ENCODE measurements at places on chromosomes 1 and 21.

DNA sequence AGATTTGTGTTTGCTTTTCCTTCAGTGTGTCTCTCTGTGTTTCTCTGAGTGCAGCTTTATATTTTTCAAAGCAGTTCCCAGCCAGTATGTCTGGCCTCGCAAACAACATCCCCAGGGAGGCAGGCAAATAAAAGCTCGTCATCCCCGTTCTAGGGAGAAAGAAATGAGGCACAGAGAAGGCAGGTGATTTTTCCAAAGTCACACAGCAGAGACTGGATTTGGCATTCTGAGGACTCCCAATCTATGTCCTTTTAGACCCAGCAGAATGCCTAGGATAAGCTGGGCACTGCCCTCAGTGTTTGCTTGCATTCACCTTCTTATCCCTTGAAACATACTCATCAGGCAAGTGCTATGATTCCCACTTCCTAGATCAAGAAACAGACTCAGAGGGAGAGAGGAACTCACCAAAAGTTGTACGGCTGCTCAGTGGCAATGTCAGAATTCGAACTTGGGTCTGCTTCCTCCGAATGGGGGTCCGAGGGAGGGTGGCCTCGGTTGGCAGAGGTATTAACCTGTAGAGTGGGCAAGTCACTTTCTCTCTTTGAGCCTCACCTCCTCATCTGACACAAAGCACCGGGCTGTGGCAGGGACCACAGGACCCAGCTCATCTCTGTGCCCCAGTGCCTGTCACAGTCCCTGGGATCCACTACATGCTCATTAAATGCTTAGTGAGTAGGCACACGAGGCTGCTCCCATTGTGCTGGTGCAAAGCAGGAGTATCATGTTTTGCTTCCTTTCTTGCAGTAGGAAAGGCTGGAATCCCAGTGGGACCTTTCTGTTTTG lies 4.2 kb downstream of the RAP1GAP start:
- DNase-seq = no peak

- no peak for DNase-seq
These were observed 75.3 kb downstream of the SIK1 start for GRCh38 chr21:43351501-43352153.

GRCh38 chr1:53592985-53593757 lies 134.0 kb downstream of the DMRTB1 start:
- no peak for DNase-seq

GRCh38 chr1:213737398-213738035 lies 250.3 kb upstream of the PROX1 start:
- no peak for DNase-seq

Data from brain microvascular endothelial cell (primary cell).